ENCODE measurements at places on chromosomes 5 and 9. TPM values are rescaled to one million over a fixed set of nuclear protein-coding genes. Genes with fewer than 3 reads are reported as not detected.

- no peak for DNase-seq
- no peaks in the 10 kb centered on the region for H3K36me3 ChIP-seq
- no peak overlapping the region for H3K4me3 ChIP-seq
- no peak overlapping the region for H3K27ac ChIP-seq
- no peaks in the 10 kb centered on the region for H3K27me3 ChIP-seq
Observed at GRCh38 chr5:19235101-19235584, 752.9 kb downstream of the CDH18 start.

GRCh38 chr9:131446276-131446675, 52.4 kb downstream of the PRRC2B start:
- no peak for DNase-seq
- H3K4me3 ChIP-seq: no peak overlapping the region
- no peaks in the 10 kb centered on the region for H3K27me3 ChIP-seq

DNA sequence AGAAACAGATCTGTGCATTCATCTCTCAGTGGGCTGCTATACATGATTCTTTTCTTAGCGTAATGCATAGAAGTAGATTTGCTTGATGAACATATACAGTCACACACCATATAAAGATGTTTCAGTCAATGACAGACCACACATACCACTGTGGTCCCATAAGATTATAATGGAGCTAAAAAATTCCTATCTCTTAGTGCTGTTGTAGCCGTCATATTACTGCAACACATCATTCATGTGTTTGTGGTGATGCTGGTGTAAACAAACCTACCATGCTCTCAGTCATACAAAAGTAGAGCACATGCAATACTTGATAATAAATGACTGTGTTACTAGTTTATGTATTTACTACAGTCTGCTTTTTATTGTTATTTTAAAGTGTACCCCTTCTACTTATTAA, 214.3 kb downstream of the ARHGAP26 start:
- no peak overlapping the region for H3K27ac ChIP-seq
- no peak for DNase-seq
- peaks cover 21% of the 10 kb centered on the region for H3K36me3 ChIP-seq
- H3K4me1 ChIP-seq: peaks cover 47% of the 10 kb centered on the region
- H3K4me3 ChIP-seq: no peak overlapping the region
- no peaks in the 10 kb centered on the region for H3K27me3 ChIP-seq

GRCh38 chr5:51385216-51385615, 2.0 kb downstream of the ISL1 start:
- H3K36me3 ChIP-seq: no peaks in the 10 kb centered on the region
- H3K27me3 ChIP-seq: peaks cover 12% of the 10 kb centered on the region
- H3K27ac ChIP-seq: peak overlapping the region; percentile 90
- H3K4me1 ChIP-seq: peaks cover 66% of the 10 kb centered on the region
- H3K4me3 ChIP-seq: peak overlapping the region; percentile 98

DNA sequence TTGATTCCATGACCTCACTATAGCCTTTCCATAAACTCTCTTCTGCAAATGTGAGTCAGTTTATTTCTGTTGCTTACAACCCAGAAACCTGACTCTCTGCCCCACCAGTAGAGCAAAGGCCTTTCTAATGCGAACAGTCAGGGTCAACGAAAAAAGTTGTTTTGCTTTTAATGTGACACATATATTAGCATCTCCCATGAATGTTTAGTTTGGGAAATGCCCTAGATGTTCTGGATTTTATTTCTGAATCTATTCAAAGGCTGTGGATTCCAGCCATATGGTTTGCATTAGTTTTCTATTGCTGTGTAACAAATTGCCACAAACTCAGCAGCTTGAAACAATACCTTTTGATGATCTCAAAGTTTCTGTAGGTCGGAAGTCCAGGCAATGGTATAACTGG, 193.5 kb downstream of the GNA14 start:
- H3K27me3 ChIP-seq: peaks cover 10% of the 10 kb centered on the region
- DNase-seq: peak; percentile 42
- peaks cover 5% of the 10 kb centered on the region for H3K36me3 ChIP-seq
- no peak overlapping the region for H3K4me3 ChIP-seq
- H3K4me1 ChIP-seq: peaks cover 53% of the 10 kb centered on the region

DNA sequence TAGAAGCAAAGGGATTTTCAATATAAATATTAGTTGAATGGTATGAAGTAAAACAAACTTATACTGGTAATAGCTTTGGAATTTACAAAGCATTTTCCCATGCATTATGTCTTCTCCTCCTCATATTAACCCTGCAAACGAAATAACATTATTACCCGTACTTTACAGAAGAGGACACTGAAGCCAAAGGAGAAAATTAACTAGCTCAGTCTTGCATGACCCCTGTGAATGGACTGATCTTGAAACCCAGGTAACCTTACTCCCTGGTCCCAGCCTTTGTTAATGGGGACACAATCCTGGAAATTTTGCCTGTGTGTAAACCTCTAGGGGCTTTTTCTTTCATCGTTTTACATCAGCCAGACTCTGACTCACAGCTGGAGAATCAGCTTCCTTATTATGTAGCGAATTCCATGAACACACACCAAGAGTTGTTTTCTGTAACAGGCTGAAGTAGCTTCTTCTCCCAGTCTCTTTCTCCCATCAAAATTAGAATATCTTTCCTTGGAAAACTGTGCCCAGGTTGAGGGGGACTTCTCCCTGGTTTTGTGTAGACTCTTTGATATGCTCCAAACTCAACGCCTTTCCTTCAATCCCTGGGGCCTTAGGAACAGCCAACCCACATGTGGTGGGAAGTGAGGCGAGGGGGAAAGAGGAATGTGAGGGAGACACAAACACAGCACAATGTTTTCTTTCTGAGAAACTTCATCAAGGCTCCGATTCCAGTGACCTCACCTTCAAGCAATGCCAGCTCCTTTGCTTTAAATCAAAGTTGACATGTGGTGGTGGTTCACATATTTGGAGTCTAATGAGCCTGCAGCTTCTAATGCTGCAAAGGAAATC, 480.9 kb upstream of the PAPPA start:
- H3K4me1 ChIP-seq: peaks cover 73% of the 10 kb centered on the region
- no peaks in the 10 kb centered on the region for H3K27me3 ChIP-seq
- peak overlapping the region; percentile 86 for H3K4me3 ChIP-seq
- H3K27ac ChIP-seq: peak overlapping the region; percentile 99
- DNase-seq: peak; percentile 91

DNA sequence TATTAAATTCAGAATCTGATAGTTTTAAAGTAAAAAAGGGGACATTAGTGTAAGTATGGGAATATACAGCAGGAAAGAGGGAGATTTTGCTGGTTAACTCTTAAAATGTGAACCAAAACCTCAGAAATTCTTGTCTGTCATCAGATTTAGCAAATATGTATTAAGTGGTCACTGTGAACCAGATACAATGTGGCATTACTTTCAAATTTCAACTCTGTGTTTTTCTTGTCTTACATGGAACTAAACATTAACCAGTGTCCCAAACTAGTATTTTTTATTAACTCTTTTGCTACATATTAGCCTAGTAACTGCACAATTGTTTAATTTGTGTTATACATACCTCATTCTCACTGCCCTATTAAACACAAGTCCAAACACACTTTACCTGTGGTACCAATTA, 259.9 kb upstream of the RASA1 start:
- H3K27me3 ChIP-seq: peaks cover 6% of the 10 kb centered on the region
- peaks cover 11% of the 10 kb centered on the region for H3K4me1 ChIP-seq
- H3K4me3 ChIP-seq: no peak overlapping the region
- H3K27ac ChIP-seq: no peak overlapping the region
- DNase-seq: no peak

- no peaks in the 10 kb centered on the region for H3K27me3 ChIP-seq
- H3K4me1 ChIP-seq: peaks cover 48% of the 10 kb centered on the region
- H3K27ac ChIP-seq: no peak overlapping the region
- no peak for DNase-seq
Observed at GRCh38 chr5:54704825-54705224, 187.3 kb downstream of the SNX18 start.

DNA sequence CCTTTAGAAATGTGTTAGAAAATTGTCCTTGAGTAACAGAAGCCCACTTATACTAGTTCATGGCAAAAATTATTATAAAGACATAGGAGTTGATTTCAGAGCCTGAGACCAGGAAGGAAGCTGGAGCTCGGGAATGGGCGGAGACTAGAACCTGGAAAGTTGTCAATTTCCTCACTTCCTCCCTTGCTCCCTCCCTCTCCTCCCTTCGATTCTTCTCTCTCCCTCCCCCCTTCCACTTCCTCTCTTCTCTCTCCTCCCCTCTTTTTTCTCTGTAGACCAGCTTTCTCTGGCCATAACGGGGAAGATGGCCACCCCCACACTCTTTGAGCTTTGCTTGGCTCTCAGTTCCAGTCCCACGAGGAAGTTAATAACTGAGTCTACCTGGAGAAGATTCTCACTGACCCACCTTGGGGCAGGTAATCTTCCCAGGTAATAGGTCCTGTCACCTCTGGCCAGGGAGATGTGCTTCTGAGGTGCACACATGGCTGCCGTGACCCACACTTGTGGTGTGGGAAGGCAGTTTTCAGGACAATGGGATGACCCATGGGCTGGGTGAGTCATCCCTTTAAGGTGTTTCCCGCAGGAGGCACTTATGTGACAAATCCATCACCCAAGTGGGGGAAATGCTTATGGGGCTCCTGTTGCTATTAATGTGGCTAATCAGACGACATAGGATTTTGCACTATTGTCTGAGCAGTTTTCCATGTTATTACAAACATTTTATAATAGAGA, 78.7 kb downstream of the HSPA4 start:
- no peak overlapping the region for H3K27ac ChIP-seq
- no peaks in the 10 kb centered on the region for H3K36me3 ChIP-seq
- H3K27me3 ChIP-seq: peaks cover 12% of the 10 kb centered on the region
- no peak for DNase-seq
- H3K4me1 ChIP-seq: no peaks in the 10 kb centered on the region

DNA sequence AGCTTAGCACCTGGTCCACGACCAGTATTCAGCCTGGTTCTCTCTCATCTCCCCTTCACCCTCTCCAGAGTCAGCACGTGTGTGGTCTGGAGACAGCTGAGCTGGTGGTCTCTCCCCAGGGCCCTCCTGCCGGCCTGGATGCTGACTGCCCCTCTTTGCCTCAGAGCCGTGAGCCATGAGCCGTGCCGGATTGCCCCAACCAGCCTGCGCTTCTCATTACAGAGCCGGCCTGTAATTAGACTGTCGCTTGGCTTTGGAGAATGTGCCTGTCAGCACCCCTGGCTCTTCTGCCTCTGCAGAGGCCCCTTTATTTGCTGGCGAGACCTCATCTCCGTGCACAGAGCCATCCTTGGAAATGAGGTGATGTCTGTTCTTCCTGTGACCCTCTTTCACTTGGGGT, 118.7 kb upstream of the BOD1 start:
- no peaks in the 10 kb centered on the region for H3K4me1 ChIP-seq
- H3K27ac ChIP-seq: no peak overlapping the region
- H3K27me3 ChIP-seq: peaks cover 24% of the 10 kb centered on the region
- DNase-seq: no peak

DNA sequence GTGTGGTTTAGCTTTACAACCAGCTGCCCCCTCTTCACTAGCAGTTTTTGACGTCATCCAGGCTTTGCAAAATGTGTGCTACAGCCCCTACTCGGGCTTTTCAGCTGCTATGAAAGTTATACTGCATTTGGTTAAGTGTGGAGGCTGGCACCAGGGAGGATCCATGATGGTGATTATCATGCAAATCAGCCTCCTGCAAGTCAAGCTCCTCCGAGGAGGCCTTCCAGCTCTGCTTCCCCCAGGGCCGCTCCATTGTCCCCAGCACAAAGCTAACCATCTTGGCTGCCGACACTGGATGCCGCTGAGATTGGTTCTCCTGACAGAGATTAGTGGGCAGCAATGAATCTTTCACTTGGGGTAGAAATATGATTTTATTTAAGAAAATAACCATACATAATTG, 159.6 kb downstream of the NR2F1-AS1 start:
- no peaks in the 10 kb centered on the region for H3K36me3 ChIP-seq
- no peak for DNase-seq
- H3K27me3 ChIP-seq: no peaks in the 10 kb centered on the region
- no peak overlapping the region for H3K4me3 ChIP-seq

DNA sequence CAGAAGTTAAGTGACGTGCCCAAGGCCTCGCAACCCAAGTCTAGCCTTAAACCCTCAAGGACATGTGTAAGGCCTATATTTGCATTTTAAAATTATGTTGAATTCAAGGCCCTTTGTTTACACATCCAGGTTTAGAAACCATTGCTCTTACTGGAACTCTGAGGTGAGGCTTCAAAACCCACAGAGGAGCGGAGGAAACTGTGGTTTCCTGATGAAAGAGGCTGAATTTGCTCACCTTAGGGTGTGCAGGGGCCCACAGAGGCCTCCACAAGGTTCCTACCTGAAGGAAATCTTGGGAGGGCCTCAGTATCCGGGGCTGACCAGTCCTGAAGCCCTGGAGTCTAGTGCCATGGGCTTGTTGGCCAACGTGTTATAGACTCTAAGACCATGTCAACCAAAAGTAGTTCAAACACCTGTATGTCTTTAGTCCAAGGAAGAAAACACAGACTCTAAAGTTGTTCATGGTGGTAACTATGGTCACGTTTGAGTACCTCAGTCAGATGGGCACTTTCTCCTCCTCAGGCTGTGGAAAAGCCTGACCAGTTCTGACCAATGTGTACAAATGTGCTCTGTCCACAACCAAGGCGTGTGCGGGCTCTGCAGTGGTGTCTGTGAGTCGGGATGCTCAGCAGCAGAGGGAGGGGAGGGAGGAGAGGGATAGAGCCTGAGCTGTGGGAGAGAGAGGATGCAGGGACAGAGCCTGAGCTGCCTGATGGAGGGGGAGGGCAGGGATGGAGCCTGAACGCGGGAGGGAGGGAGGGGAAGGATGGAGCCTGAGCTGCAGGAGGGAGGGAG, 124.6 kb upstream of the ERCC6L2 start:
- DNase-seq: no peak

DNA sequence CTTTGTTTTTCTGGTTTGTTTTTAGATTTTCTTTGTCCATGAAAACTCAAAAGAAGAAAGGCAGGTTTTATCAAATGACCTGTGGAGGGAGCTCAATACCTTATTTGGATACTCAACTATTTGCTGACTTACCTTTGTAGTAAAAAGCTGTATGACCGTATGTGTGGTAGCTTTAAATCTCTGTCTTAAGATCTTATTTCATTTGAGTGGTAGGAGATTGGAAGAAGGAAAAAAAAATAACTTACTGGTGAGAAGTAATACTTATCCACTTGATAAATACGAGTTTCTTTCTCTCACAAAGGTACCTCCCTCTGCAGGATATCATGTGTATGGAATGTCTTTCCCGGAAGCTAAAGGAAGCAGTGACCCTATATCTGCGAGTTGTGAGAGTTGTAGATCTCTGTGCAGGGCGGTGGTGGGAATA, 15.0 kb downstream of the FBXO38 start:
- H3K36me3 ChIP-seq: peaks cover 31% of the 10 kb centered on the region
- H3K27ac ChIP-seq: 0 out of 2 replicates have a peak overlapping the region, but pooled peaks have one; percentile 6
- peaks cover 47% of the 10 kb centered on the region for H3K4me1 ChIP-seq
- no peak for DNase-seq
- no peak overlapping the region for H3K4me3 ChIP-seq

- no peak overlapping the region for H3K4me3 ChIP-seq
- no peak for DNase-seq
- no peaks in the 10 kb centered on the region for H3K27me3 ChIP-seq
- 0 out of 2 replicates have a peak, but pooled peaks cover 8% of the 10 kb centered on the region for H3K36me3 ChIP-seq
- no peaks in the 10 kb centered on the region for H3K4me1 ChIP-seq
- H3K27ac ChIP-seq: no peak overlapping the region
Observed at GRCh38 chr9:78756813-78757510, 460.0 kb downstream of the PSAT1 start.

The LVRN gene
- total RNA-seq: 0.17 TPM

The SPINK4 gene
- not detected for total RNA-seq

The GRPEL2 gene
- total RNA-seq: 15.6 TPM

The CPEB4 gene
- 23.1 TPM for total RNA-seq

The ANKDD1B gene
- not detected for total RNA-seq

The DBH gene
- total RNA-seq: not detected

Data from HFFc6 (cell line).